ENCODE measurements at places on chromosomes 13 and 19. TPM values are rescaled to one million over a fixed set of nuclear protein-coding genes. Genes with fewer than 3 reads are reported as not detected.

DNA sequence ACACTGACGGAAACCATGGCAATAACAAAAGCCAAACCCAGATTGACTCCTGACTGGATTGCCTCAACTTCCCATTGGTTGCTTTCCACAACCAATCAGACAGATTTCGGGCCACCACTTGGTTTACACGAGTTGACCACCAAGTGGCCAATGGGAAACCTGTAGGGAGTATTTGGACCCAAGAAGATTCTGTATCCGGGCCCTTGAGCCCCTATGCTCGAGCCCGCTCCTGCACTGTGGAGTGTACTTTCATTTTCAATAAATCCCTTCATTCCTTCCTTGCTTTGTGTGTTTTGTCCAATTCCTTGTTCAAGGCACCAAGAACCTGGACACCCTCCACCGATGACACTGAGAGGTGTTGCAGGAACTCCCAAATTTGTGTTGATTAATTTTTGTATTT lies 24.1 kb upstream of the URI1 start:
- DNase-seq: no peak

DNA sequence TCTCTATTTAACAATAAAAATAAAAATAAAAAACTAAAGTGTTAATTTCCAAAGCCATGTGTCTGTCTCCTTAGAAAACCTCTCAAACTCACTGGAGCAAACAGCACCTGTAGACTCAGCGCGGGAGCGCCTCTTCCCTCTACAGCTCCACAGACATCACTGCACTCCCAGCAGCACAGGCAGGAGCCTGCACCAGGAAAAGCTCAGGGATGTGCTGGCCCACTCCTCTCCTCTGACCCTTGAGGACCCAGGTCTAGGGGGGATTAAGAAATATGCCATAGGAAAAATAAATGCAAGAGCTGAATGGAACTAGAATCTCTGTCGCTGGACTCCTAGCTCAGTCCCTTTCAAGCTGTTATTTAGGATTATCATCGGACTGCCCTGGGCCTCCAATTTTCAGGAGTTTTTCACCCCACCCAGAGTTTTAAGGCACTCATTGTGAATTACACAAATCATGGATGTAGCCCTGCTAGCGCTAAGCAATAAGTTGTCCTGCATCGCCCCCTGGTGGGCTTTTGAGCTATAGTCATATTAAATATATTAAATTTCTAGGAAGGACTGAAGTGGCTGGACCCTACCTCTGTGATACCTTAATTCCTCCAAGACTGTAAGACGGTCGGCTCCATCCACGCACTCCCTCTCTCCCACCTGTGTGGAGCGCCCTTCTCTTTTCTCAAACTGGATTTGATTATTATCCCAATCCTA lies 333.9 kb downstream of the UQCRFS1 start:
- DNase-seq: peak; percentile 38

DNA sequence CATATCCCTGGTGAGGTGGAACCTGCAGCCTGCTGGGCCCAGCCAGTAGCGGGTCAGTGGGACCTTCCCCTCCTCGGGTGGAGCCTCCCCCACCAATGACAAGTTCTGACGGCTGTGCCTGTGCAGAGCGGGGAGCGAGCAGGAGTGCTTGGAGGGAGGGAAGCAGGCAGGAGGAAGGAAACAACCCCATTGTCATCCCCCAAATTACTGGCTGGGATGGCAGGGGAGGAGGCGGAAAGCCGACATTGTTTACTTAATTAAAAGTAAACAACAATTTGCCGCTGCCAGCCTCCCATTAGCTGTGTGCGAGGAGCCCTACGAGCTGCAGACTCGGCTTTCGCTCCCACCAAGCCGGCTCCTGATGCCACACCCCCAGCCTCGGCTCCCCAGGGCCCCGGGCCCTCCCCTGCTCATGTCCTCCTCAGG lies 45.5 kb downstream of the LYL1 start:
- no peak for DNase-seq

- no peak for DNase-seq
These were observed 206.2 kb downstream of the POSTN start for GRCh38 chr13:37392389-37392788.

DNA sequence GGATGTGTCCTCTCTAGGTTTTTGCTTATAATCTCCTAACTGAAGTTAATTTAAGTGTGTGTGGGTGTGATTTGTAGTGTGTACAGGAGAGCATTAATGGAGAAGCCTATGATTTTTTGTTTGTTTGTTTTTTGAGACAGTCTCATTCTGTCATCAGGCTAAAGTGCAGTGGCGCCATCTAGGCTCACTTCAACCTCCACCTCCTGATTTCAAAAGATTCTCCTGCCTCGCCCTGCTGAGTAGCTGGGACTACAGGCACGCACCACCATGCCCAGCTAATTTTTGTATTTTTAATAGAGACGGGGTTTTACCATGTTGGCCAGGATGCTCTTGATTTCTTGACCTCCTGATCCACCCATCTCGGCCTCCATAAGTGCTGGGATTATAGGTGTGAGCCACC lies 20.6 kb downstream of the ZNF701 start:
- no peak for DNase-seq

- DNase-seq: no peak
These were observed 24.4 kb upstream of the MTIF3 start for GRCh38 chr13:27474751-27475268.

GRCh38 chr19:57559008-57559403 lies 657 bp downstream of the ZNF550 start:
- DNase-seq: peak; percentile 18

- no peak for DNase-seq
These were observed 21.8 kb upstream of the RBM26 start for GRCh38 chr13:79427883-79428282.

DNA sequence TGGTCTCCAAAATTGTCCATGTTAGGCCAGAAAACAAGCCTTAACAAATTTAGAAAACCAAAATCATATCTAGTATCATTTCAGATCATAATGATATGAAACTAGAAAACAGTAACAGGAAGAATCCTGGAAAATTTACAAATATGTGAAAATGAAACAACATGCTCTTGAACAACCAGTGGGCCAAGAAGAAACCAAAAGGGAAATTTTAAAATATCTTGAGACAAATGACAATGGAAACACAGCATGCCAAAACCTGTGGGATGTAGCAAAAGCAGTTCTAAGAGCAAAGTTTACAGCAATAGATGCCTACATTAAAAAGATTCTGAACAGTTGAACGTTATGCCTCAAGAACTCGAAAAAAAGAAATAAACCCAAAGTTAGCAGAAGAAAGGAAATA lies 32.6 kb downstream of the VWA8 start:
- no peak for DNase-seq

DNA sequence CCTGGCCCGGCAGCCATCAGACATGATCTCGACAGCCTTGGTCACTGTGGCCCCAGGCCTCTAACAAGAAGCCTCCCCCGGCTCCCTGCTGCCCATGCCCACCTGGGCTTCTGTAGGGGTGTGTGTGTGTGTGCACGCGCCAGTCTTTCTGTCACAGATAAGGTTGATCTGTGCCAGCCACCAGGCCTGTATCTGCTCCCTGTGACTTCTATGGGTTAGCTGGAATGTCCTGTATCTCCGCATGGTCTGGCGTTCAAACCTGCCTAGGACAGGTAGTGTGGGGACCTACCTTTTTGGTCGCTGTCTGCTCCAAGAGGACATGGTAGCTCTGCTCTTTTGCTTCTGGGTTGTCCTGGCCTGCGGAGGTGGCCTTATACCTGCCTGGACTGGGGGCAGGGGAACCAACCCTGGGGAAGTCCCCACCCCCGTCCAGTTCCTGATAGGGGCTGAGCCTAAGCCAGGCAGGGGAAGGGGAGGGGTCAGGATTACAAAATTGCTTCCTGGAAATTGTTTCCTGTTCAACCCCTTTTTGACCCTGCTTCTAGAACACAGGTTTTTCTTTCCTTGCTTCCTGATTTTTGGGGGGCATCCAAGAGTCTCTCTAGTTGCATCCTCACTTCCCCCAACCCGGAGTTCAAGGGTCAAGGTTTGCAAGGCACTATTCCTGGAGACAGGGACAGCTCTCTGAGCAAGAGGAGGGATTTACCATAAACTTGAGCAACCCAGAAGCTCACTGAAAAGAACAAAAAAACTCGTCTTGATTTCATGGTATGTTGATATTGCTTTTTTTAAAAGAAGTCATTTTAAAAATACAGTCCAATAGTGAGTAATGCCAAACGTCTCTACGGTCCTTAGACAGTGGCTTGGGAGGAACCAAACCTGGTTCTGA lies at the start of gene LRG1:
Gene LRG1, minus strand, starts transcription at position 344 of the 889 bp plus-strand sequence. Its CDS starts 23 bp downstream, at position 321.
- no peak for DNase-seq

GRCh38 chr13:25447396-25447795 lies 75.6 kb downstream of the ATP8A2 start:
- DNase-seq: no peak

DNA sequence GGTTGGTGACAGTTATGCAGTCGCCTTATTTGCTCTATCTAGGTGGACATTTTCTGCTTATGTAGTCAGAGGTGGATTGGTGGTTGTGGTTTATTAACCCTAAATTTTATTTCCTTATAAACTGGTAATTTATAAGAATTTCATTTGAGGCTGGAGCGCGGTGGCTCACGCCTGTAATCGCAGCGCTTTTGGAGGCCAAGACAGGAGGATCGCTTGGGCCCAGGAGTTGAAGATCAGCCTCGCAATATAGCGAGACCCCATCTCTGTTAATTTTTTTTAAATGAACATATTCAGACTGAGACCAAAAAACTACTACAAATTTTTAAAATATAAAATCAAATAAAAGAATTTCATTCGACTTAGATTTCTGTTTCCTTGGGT lies 810 bp downstream of the ZNF627 start:
- no peak for DNase-seq

CNFN gene
- not detected for polyA plus RNA-seq

KLK12 gene
- not detected for polyA plus RNA-seq

KLHL1 gene
- not detected for polyA plus RNA-seq

CLEC17A gene
- polyA plus RNA-seq: 0.02 TPM

FUT1 gene
- polyA plus RNA-seq: 0.06 TPM

RGCC gene
- polyA plus RNA-seq: 122 TPM

LRRC25 gene
- polyA plus RNA-seq: 0.25 TPM

HRC gene
- 0.16 TPM for polyA plus RNA-seq

ZBTB7A gene
- 4.7 TPM for polyA plus RNA-seq

EXOC3L2 gene
- not detected for polyA plus RNA-seq
